ENCODE measurements at places on chromosomes 5 and 9.

GRCh38 chr5:93058309-93058708 lies 522.7 kb downstream of the NR2F1-AS1 start:
- no peak for DNase-seq

GRCh38 chr9:88814577-88814976 lies 176.7 kb upstream of the S1PR3 start:
- DNase-seq: no peak

DNA sequence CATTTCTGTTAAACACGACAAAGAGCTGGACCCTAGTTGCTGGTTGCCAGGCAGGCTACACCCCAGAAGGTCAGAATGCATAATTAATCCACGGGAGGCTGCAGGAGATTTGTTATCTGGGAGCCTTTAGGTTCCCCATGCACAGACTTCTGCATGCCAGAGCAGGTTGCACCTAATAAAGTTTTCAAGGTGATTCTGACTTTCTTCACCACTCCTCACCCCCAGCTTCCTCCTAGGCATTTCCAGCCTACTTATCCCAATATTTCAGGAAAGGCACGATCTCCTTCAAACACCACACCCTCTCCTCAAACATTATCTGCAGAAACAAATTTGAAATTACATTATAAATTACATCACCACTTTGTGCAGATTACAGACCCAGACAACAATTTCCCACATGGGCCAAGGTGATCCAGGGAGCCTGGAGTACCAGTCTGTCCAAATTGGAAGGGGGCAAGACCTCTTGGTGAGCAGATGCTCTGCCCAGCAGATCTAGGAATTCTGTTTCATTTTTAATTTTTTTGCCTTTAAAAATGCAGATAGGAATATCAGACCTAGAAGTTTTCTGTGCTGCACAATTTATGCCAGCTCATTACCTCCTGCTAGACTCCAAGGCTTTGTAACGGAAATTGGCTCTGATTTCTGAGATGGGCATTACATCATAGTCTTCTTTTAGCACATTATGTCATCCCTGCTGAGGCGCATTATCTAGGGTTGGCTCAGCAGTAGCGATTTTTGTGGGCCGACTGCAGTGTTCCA lies 363.4 kb upstream of the SLC30A5 start:
- no peak for DNase-seq

DNA sequence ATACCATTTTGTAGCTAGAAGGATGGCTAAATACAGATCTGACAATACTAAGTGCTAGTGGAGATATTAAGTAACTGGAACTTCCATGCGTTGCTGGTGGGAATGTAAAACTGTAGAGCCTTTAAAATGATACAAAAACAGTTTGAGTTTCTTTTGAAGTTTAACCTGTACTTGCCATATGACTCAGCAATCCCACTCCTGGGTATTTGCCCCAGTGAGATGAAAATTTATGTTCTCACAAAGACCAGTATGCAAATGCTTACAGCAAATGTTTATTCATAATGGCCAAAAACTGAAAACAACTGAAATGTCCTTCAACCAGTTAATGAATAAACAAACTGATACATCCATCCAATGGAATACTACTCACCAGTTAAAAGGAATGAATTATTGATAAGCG lies 137.3 kb downstream of the SLC12A2 start:
- DNase-seq: no peak

- DNase-seq: no peak
Observed at GRCh38 chr9:17825265-17825659, 246.4 kb downstream of the SH3GL2 start.

- DNase-seq: no peak
Observed at GRCh38 chr9:132234535-132234934, 72.7 kb downstream of the NTNG2 start.

DNA sequence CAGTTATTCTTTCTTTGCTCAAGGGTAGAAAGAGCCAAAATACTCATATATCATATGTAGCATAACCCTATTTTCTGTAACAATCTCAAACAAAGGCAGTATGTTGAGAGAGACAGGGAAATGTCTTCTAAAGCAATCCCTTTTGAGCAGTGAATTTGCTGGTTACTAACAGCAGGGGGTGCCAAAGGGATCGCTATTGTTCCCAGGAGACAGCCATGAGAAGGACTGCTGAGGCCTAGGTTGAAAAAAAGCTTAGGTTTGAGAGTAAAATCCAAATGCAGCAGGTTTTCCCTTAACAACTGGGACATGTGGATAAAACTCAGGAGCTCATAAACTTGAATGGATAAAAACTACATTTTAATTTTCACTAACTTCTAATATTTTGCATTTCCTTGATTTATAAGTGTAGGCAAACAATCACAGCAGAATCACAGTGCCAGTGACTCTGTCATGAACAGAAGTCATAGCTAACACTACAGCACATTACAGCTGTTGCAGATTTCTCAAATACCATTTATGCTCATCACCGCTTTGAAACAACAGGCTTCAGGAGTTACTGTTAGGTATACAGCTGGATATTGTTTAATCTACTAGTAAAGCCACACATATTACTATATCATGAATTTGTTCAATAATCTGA lies 148.4 kb downstream of the MAPKAP1 start:
- peak; percentile 38 for DNase-seq

GRCh38 chr9:38343037-38343436 lies 49.5 kb upstream of the ALDH1B1 start:
- no peak for DNase-seq

- DNase-seq: no peak
Observed at GRCh38 chr9:14320271-14321181, 6.6 kb upstream of the NFIB start.

GRCh38 chr5:72830362-72830761 lies 13.9 kb downstream of the TNPO1 start:
- no peak for DNase-seq

GRCh38 chr5:159657771-159658170 lies 258.5 kb upstream of the ADRA1B start:
- DNase-seq: no peak

DNA sequence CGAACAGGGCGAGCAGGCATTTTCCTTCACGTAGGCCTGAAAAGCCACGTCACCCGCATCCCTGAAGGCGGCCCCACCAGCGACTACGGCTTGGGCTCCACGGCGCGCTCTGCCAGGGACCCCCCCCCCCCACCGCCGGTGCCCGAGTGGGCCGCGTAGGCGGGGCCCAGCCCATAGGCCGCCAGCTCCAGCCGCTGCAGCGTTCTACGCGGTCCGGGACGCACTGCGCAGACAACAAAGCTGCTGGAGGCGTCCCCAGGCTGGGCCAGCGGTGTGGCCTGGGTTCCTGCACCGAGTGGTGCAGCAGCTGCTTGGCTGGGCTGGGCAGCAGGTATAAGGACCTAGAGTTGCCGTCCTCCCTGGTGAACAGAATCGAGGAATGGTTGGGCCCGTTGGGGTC lies 18.3 kb upstream of the BTNL3 start:
- no peak for DNase-seq

DNA sequence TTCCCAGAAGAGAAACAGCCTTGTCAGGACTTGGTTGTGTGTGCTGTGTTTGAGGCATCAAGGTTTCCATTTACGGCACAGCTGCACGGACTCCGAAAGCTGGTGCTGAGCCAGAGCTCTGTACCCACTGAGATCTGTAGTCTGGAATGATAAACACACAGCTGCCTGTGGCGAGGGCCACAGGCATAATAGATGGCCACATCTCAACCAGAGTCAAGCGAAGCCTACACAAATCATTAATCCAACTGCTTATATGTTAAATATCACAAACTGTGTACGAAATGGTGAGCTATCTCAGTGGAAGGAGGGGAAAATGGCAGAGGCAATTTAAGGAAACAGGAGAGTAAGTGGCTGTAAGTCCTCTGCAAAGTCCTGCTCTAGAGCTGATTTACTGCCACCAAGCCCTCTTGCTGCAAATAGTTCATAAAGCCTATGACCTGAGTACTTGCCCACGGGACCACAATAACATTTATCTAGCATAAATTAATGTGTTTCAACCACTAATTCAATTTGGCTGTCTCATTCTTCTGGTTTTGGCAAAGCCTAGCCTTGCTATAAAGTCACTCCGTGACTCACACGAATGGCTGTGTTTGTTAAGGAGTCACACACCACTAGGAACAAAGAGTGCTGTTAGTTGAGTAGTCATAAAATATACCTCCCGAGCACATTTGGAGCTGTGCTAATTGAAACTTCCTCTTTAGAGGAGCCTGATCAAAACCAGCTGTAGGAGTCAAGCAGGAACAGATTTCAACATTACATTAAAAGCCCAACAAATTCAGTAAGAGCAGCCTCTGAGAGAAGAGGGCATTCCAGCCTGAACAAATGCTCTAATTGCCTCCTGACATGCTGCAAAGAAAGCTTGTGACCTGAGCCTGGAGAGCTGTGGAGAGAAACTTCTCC lies 738.6 kb upstream of the ZNF608 start:
- no peak for DNase-seq

DNA sequence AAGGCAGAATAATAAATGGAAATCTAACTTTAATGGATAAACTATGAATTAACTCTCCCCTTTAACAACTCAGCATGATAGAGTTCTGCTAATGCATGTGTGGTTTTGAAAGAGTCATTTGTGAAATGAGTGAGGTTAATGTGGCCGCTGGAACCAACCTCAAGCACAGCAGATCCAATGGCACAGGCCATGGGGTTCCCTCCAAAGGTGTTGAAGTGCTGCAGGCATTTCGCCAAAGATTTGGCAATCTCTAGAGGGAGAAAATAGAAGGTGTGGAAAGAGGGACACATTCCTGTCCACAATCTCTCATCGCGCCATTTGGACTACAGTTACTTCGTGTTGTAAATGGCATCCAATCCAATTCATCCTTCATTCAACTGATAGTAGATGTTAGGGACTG lies 35.0 kb downstream of the AGXT2 start:
- no peak for DNase-seq

- no peak for DNase-seq
Observed at GRCh38 chr9:74496406-74496805, 729 bp upstream of the RORB start.

GRCh38 chr5:32869216-32869615 lies 158.1 kb downstream of the NPR3 start:
- no peak for DNase-seq

- DNase-seq: no peak
Observed at GRCh38 chr9:4741365-4742089, 525 bp upstream of the AK3 start.

- DNase-seq: no peak
Observed at GRCh38 chr5:95887977-95888376, 65.5 kb upstream of the GLRX start.

- DNase-seq: no peak
Observed at GRCh38 chr9:120481248-120481647, 98.7 kb downstream of the CDK5RAP2 start.

DNA sequence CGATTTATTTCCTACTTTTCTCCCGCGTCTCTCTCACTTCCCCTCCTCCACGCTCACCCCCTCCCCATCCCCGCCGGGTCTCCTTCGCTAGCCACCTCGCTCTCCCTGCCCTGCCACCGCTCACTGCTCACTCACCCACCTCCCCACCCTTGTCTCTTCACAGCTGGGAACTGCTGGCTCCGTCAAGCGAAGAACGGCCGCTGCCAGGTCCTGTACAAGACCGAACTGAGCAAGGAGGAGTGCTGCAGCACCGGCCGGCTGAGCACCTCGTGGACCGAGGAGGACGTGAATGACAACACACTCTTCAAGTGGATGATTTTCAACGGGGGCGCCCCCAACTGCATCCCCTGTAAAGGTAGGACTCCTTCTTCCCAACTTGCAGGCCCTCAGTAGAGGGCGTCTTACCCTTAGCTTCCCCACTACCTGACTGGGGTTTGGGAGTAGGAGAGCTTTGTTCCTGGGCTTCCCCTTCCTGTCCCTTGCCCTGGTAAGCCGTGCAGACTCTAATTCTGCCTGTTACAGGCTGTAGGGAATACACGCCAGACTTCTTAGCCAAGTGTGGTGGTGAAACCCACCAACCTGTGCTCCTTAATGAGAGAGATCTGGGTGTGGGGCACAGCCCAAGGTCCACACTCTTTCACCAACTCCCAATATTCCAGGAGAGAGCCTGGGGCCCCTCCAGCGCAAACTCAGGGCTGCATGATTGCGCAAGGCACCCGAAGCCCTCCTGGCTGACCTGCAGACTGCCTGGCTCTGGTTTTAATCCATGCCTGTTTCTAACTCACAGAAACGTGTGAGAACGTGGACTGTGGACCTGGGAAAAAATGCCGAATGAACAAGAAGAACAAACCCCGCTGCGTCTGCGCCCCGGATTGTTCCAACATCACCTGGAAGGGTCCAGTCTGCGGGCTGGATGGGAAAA lies 2.5 kb downstream of the FST start:
- no peak for DNase-seq

DNA sequence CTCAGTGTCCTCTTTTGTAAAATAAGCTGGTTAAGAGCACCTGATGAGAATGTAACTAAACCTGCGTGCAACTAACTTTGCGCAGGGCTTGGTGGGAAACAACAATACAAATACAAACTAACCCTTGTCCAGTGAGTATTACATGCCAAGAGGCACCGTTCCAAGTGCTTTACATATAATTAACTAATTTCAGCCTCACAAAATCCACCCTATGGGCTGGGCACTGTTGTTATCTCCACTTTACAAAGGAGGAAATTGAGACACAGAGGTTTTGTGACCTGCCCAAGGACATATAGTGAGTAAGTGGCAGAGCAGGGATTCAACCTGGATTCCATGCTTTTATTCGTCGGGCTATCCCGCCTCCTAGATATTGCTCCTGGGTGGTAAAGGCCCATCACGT lies 26.2 kb upstream of the TNIP1 start:
- no peak for DNase-seq

DNA sequence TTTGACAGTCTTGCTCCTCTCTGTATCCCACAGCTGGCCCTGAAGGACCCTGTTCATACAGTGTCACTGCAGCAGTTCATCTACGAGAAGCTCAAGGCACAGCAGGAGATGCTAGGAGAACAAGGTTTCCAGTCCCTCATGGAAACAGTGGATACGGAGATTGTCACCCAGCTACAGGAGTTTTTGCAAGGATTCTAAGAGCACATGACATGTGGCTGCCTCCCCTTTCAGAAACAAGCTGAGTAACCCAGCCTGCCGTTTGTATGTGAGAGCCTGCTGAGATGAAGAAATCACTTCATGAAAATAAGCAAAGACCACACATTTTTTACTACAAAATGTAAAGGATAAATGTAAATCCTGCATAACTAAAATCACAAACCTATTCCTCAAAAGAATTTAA lies 48.5 kb downstream of the LRRC70 start:
- DNase-seq: no peak

- DNase-seq: no peak
Observed at GRCh38 chr5:71887680-71888079, 168.6 kb downstream of the CARTPT start.

DNA sequence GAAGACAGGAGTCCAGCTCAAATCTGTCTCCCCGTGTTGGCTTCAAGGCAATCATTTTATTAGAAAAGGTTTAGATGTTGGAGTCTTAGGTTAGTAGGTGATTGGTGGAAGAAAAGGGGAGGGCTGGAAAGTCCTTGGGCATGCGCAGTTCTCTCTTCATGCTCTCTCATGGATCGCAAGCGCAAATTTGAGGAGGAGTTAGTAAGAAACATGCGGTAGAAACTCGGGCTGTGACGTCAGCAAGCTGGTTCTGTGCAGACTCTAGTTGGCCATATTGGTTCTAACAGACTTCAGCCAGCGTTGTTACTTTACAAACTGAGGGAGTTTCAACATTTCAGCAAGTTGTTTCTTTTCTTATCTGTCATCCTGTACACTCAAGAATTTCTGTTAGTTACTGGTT lies 392.2 kb downstream of the CDK5RAP2 start:
- DNase-seq: no peak

- DNase-seq: no peak
Observed at GRCh38 chr9:17614903-17615302, 36.0 kb downstream of the SH3GL2 start.

Measured in stimulated activated CD4-positive, alpha-beta T cell treated with anti-CD3 and anti-CD28 coated beads, Interleukin-12 subunit alpha, Interleukin-12 subunit beta, amount 100 ng/mL, for 48 hours (primary cell).